Psoas muscle (tissue), 8 donors: ENCODE measurements at places on chromosomes 1 and 21.

- DNase-seq = no peak
These were observed 15.7 kb downstream of the IER5 start for GRCh38 chr1:181104042-181104789.

DNA sequence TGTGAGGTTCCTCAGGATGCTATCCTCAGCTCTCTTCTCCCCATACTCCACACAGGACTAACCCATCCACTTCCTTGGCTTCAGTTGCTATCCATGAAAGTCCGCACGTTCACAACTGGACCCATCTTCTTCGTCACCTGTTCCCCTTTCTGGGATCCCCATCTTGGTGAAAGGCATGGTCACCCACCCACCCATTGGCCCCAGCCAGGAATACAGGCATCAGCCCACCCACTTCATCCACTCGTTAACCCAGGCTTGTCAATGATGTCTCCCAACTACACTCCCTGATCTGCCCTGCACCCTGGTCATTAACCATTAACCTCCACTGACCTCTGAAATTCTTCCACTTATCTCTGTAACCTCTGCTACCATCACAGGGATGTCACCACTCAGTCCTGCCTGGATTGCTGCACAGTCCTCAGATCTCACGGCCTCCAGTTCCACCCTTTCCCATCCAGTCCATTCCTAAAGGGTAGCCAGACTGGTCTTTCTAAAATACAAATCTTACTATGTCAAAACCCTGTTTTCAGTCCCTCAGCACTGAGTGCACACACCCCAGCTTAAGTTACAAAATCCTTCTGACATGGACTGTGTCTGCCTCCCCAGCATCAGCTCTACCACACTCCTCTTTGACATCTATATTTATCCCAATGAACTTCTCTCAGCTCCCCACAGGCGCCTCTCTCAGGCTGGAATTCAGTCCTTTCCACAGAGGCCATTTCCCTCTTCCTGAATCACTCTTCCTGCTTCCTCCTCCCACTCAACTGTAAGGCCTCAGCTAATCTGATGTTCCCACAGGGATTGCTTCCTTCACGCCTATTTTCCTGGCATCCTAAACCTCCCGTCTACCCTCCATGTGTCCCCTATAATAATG, 10.4 kb downstream of the PGLYRP4 start:
- no peak for DNase-seq

DNA sequence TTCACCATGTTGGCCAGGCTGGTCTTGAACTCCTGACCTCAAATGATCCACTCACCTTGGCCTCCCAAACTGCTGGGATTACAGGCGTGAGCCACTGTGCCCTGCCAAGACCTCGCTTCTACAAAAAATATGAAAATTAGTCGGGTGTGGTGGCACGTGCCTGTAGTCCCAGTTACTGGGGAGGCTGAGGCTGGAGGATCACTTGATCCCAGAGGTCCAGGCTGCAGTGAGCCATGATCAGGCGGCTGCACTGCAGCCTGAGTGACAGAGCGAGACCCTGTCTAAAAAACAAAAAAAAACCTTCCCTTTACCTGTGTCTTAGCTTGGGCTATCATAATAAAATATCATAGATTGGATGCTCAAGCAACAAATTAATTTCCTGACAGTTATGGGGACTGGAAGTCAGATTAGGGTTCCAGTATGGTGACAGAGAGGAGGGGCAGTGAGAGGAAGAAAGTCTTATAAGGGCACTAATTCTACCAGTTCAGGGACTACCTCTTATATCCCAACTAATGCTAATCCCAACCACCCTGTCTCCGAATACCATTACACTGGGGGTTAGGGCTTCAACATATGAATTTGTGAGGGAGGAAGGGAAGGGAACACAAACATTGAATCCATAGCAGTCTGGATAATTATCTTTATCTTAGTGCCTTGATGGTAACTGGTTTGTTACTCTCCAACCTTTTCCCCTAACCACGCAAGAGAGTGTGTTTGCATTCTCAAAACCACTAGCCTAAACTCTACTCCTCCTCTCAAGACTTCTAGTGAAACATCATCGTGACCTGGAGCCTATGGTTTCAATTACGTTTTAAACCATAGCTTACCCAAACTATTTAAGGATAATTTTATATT, 1.0 kb upstream of the NAXE start:
- DNase-seq = no peak

GRCh38 chr1:234400773-234401172, 27.5 kb downstream of the COA6 start:
- DNase-seq = no peak
